ENCODE measurements at places on chromosomes 4 and X.

DNA sequence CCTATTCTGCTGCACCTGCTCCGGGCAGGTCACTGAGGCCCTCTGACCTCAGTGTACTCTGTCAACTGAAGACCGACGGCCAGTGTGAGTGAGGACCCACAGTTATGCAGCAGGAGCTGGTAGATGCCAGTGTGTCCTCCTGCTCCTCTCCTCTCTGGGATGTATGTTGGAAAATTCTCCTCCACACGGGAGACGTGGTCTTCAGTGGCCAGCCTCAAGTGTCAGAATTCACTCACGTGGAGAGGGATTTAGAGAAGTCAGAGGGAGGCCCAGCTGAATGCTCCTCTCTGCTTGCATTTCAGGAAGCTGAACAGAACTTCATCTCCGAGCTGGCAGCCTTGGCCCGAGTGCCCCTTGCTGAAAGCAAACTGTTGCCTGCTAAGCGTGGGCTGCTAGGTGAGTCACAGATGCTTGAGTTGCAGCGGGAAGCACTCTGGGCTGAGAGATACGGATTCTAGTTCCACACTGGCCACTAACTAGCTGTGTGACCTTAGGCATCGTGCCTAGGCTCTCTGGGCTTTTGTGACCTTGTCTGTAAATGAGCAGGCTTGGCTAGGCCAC lies 83.6 kb downstream of the CRMP1 start:
- no peak for DNase-seq

- no peak for DNase-seq
These were observed 1157.3 kb downstream of the PCDH7 start for GRCh38 chr4:31877429-31877828.

DNA sequence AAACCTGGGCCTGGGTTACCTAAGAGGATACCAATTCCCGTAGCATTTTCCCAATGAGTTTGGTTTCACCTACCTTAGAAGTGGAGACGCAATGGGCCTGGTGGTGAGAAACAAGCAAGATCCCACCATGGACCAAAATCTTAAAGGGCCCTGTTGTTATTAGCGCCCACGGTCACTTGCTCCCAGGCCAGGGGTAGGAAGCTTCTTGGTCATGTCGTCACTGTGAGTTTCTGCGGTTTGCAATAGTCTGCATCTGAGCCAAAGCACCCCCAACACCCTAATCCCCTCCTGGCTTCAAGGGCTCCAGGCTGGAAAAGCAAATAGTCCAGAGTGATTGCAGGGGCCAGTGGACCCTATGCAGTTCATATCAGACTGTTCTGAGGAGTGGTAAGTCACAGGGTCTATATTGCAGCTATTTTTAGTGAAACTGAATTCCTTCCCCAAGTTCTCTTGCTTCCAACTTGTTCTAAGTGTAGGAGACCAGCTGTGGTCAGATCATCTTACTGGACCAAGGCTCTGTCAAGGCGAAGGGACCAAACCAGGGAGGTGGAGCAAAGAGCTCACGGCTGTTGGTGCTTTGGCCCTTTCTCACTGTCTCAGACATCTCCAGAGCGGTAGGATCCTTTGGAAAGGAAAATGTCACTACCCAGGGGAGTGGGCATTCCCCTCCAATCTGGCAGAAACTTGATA lies 307.9 kb upstream of the F9 start:
- no peak for DNase-seq

GRCh38 chr4:40734497-40734896 lies 15.3 kb upstream of the NSUN7 start:
- DNase-seq, result no peak

DNA sequence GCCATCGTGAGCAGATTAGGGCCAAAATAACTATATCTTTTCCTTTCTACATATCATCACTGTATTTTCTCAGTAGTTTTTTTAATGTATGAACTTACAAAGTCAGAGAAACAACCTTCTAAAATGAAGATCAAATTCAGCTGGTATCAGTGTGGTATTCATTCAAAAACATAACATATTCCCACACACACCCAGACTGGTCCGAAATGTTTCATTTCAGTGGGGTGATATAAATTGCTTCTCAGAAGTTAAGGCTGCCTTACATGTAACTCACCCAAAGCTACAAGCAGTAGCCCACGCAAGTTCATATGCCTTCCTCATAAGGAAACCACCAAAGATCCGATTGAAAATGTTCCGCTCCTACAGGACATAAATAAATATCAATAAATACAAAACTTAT lies 37.8 kb downstream of the ACOT9 start:
- no peak for DNase-seq

DNA sequence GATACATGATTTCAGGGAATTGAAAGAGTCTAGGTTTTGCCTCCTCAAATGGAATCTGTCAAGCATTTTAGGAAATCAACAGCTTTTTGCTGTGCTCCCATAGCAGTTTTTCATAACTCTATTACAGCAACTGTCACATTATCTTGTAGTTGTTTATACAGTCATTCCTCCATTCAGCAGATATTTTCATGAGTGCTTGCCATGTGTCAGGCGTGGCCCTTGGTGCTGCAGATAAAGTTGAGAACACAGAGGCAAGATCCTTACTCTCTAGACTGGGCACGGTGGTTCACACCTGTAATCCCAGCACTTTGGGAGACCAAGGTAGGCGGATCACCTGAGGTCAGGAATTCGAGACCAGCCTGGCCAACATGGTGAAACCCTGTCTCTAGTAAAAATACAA lies 67.3 kb downstream of the MCUB start:
- DNase-seq, result no peak

DNA sequence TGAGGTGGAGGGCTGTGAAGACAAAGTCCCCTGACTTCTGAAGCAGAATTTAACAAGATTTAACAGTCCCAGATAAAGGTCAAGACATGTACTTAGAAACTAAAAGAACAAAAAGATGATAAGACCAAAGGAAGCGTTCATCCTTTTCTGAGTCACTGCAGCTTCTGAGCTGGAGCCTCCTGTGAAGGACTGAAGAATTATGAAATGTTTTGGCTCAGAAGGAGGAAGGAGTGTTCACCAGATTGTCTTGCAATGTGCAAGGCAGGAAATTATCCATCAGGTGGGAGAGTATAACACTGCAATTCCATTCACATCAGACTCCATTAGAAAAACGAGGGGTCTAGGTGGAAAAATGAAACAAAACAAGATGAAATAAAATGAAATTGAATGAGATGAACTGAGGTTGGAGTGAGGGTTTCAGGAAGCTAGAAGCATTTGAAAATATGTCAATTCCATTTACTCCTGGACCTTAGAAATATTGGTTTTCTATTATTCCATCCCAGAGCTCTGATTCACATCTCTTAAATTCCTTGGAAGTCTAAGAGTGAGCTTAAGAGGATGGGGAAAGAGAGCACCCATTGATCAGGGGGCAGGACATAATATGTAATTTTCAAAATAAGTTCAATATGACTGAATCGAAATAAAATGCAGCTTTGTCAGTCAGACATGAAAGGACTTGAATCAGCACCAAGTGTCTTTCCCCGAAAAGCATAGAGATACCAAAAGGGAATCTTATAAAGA lies 186.1 kb upstream of the LNX1 start:
- DNase-seq, result no peak

DNA sequence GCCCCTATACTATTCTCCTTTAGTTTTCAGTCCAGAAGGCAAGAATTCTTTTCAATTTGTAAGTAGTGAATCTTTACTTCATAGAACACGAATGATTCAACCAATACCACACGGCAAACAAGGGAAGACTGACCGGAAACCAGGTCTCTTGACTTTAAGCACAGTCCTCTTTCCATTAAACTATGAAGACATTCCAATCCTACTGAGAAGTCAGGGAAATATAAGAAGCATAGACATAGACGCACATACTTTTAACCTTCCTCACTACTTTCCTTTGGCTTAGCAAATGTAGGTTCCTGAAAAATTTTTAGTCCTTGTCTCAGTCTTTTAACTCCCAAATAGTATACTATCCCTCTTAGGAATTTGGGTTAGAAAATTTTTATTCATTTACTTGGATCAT lies 9.1 kb downstream of the CHRDL1 start:
- no peak for DNase-seq

- DNase-seq, result no peak
These were observed 3.5 kb upstream of the CDS1 start for GRCh38 chr4:84579403-84579776.

GRCh38 chr4:38605753-38606586 lies 58.0 kb upstream of the KLF3 start:
- DNase-seq, result no peak
